ENCODE measurements at places on chromosomes 2 and 18. TPM values are rescaled to one million over a fixed set of nuclear protein-coding genes. Genes with fewer than 3 reads are reported as not detected.

GRCh38 chr2:24454294-24454693 lies 36.8 kb upstream of the NCOA1 start:
- no peak for DNase-seq

DNA sequence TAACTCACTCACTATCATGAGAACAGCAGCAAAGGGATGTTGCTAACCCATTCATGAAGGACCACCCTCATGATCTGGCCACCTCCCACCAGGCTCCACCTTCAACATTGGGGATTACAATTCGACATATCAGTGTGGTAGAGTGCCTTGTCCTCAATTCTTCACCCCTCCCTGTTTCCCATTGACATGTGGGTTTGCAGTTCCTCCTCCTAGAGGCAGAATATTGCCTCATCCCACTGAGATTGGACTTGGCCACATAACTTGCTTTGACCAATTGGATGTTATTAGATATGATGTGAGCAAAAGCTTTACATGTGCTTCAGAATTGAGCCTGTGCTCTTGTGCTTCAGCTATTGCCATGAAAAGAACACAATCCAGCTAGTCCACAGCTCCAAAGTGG lies 217.0 kb upstream of the CXCR4 start:
- DNase-seq: no peak

Gene CYB5A
- 95.3 TPM for total RNA-seq

GRCh38 chr2:135198481-135198880 lies 146.4 kb downstream of the RAB3GAP1 start:
- peak; percentile 74 for DNase-seq

DNA sequence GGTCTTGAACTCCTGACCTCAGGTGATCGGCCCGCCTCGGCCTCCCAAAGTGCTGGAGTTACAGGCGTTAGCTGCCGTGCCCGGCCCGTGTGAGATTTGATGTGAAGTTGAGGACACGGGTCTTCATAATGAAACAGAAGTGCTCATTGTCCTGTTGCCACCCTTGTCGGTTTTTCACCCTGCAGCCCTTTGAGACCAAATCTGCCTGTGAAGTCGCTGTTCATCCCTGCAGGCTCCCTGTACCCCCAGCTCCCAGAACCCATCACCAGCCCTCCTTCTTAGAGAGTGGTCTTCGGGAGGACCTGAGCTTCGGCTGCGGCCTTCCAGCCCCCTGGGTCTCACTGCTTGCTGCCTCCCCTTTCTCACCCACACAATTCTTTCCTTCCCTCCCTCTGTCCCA lies 325.2 kb downstream of the GBX2 start:
- DNase-seq: no peak

All from thyroid gland (tissue), 4 donors.